HepG2 (cell line): ENCODE measurements at places on chromosomes 2 and 18.

GRCh38 chr2:142041105-142041504 lies 89.7 kb downstream of the LRP1B start:
- DNase-seq, result no peak

DNA sequence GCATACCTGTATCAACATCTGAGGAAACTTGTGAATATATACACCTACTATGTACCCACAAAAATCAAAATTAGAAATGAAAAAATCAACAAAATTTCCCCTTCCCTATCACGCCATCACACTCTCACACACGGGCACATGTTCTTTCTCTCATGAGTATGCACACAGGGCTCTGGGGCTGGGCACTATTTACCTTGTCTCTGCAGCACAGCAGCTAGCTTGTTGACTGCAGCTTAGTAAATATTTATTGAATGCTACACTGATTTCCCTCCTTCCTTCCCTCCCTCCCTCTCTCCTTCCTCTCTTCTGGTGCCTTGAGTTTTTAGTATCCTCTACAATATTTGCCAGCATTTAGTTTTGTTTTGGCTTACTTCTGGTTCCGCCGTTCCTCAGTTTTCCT lies 182.7 kb upstream of the LHCGR start:
- DNase-seq, result no peak

DNA sequence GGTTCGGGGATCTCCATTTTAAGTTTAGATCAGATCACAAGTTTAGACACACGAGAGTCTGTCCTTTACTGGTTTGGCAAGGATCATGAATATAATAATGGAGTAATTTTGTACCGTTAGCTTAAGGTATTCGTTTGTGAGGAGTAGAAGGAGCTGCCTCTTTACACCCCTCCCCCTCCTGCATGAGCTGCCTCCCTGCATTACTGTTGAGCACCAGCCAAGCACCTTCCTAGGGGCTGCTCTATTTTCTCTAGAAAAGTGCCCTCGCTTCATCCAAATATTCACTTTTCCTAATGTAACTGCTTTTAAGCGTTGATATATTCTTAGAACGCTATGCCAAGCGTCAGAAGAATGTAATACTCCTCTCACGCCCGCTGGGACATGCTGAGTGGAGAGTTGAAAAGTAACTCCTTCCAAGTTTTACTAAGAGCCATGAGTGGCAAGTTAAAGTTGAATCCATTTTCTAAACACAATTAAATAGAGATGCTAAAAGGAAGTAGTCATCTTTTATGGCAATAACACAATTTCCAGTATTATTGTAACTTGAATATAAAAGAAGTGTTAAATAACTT lies 25.4 kb upstream of the SCN7A start:
- DNase-seq, result no peak

DNA sequence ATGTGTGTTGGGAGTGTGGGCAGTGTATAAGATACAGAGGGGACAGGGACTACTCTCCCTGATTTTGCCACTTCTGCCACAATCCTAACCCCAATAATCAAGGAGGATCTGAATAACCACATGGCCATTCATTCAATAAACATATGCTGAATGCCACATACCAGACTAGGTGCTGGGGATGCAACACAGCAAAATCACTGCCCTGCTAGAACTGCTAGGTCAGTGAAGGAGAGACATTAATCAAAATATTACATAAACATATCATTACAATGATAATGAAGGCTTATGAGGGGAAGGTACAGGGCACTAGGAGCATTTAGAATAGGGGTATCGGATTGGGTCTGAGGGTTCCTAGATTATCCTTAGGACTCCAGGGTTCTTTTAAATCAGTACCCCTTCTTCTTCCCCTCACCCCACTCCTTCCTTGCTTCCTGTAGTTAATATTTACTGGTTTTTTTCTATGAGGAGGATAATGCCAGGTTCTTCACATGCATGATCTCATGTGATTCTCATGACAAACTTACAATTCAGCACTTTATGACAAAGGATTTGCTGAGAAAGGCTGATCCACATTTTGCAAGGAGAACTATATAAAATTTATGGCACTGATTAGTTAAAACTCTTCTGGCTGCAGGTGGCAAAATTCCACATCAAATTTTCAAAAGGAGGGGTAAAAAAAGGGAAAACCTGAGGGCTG lies 56.4 kb upstream of the PCBP1 start:
- DNase-seq, result no peak

DNA sequence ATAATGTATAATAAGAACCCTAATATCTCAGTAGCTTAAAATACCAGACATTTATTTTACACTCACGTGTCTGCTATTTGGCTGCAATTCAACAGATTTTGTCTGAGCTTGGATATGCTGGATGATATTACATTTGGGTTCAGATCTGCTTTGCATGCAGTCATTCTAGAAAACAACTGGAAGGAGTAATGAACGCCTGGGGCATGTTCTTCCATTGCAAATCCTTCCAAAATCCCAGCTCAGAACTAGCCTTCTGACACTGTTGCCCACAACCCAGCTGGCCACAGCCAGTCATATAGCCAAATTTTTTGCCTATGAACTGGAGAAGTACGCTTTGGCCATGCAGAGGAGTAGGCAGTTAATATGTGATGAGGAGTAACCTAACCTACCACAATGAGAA lies 597.8 kb upstream of the VRK2 start:
- DNase-seq, result no peak

DNA sequence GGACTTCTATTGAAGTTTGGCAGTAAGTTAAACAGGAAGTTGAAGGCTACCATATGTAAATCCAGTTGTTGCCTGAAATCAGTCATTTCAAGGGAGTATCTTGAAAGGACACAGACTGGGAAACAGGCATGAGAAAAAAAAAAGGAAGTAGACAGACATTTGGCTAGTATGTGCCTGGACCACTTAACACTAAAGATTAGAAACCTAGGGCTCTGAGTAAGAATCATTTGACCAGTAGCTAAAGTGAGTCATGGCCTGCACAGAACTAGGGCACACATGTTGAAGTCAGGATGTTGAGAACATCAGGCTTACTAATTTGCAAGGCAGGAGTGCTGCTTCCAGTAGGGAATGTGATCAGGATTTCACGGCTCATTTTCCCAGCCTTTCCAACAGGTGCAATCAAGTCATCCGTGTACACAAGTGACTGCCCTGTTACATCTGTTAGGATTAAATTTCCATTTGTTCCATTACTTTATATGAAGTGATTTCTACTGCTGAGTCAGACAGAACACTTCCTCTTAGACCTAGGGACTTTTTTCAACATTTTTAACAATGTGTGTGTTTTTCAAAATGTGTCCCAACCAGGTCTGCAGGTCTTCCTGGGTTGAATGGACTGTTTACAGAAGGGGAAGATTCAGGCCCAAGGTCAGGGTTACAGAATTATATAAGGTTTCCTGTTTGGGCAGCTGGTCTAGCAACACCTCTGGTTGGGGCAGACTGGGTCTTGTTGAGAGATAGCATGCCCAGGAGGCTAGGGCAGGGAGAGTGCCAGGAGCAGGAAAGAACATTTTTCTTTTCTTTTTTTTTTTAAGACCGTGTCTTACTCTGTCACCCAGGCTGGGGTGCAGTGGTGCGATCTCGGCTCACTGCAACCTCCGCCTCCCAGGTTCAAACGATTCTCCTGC lies 145.6 kb downstream of the TGIF1 start:
- DNase-seq, result peak; percentile 92

DNA sequence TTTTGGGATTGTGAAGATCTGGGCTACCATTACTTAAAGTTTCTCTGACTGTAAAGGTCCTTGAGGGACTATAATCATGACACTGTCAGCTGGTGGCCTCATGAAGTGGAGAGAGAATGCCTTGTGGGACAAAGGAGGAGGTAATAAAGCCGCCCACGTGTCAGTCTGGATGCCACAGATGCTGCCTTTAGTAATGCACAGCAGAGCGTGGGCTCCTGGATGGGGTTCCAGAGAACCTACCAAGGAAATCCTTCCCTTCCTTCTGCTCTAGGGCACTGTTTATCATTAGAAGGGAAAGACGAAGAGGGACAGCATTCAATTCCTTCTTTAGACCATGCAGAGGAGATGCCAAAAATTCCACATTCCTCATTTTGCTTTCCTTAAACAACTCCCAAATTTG lies 63.5 kb downstream of the COL5A2 start:
- DNase-seq, result no peak

DNA sequence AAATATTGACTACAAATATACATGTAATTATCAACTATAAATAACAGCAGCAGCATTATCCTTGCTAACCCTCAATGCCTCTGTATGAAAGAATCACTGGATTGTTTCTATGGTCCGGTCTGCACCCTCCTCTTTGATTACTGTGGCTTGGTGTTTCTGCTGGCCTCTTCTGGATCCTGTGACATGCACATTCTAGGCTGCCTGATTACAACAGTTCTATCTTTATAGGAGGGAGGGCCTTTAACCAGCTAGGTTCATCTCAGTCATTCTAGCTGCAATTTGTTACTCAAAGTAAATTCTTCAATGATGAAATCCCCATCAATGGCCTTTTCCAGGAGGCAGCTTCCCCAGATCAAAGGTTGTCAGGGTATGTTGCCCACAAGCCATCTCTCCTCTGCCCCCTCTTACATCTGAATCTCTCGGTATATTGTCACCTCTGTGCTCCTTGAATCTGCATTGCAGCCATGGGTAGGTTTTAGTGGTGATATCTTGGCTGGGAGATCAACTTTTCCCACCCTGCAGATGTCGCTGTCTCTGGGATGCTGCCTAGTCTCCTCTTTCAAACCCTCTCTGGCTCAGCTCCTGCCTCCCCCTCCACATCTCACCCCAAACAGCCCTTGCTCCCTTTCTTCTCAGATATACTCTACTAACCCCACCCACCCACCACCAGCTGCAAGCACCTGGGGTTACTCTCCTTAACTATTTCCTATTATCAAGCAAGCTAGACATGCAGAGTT lies 106.2 kb upstream of the BZW1 start:
- DNase-seq, result peak; percentile 30

- no peak for DNase-seq
These were observed 30.8 kb downstream of the NRP2 start for GRCh38 chr2:205713086-205713485.

- DNase-seq, result no peak
These were observed 57.1 kb upstream of the OTOS start for GRCh38 chr2:240197462-240198139.

DNA sequence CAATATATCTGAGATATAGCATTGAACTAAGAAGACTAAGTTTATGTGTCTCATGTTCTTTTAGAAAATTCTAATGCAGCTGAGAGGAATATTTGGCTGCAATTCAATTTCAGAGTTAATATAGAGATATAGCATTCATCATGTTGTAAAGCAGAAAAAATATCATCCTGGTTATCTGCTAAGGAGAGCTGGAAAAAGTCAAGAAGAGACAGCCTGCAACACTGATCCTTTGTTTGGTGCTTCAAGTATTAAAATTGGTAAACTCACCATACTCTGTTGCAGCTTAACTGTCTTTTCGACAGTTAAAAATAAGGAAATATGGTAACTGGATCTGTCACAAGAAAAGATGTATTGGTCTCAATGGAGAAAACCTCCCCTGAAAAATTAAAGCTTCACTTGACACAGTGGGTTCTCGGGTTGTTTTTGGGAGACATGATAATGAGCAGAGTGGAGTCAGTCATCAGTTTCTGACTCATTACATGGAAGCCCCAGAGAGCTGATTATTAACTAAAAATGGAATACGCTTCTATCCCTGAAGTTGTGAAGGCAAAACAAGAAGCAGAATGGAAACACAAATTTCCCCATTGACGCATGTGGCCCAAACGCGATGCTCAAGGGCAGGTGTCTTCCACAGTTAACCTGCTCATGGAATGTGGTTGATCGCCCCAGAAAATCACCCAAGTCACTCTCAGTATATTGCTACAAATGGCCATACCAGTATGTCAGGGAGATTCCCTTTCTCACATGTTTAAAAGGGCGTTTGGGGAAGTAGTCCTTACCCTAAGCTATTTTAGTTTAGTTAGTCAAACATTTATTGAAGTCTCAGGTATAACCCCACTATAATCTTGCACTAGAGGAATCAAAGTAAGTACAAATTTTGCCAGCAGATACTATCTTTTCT lies 8.2 kb downstream of the BCL2 start:
- DNase-seq, result no peak

DNA sequence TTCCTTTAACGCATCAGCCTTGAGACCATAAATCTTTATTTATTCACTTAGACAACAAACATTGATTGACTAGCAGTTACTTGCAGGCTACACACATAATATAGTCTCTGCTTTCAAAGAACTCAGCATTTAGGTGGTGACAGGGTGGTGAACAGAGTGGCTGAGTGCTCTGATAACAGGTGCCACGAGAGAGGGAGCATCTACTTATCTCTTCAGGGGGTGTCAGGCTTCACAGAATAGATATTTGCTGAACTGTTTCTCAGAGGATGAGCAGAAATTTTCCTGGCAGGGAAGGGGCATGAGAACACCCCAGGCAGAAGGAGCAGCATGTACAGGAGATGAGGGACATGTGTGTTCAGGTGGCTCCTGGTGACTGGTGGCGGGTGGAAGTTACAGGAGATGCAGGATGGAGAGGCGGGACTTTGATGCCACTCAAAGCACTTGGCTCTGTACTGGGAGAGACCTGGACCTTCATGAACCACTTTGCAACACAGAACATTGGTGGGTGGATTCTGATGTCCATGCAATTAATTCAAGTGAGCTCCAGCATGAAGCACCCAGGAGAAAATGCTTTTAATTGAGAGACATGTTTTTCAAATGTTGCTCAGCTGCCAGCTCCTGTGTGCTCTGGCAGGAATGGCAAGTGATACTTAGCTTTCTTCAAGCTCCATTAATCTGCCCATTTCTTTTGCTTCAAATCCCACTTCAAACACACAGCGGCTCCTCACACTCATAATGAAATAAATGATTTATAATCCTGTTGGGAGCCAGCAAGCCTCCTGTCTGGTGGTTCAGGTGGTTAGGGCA lies 248.9 kb downstream of the MYCN start:
- DNase-seq, result no peak

- DNase-seq, result no peak
These were observed 115.9 kb upstream of the TANK start for GRCh38 chr2:161044095-161044865.

- DNase-seq, result no peak
These were observed 517.2 kb upstream of the ACVR2A start for GRCh38 chr2:147327613-147328012.

- no peak for DNase-seq
These were observed 53.5 kb downstream of the COLEC12 start for GRCh38 chr18:446941-447560.

DNA sequence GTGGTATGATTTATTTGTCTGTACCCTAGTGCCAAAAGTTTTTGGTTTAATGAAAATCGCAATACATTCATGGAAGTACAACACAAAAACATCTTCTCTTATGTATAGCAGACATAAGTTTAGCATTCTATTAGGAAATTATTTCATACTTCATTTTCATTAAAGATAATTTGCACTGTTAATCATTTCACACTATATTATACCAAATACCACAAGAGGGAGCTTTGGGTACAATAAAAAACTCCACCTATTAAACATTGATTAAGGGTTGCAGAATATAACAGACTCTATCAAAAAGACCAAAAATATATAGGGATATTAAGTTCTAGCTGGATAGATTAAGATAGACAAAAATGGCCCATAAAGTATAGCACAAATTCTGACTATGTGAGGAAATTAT lies 79.0 kb downstream of the SLC66A3 start:
- no peak for DNase-seq
